ENCODE measurements at places on chromosomes 4 and X.

DNA sequence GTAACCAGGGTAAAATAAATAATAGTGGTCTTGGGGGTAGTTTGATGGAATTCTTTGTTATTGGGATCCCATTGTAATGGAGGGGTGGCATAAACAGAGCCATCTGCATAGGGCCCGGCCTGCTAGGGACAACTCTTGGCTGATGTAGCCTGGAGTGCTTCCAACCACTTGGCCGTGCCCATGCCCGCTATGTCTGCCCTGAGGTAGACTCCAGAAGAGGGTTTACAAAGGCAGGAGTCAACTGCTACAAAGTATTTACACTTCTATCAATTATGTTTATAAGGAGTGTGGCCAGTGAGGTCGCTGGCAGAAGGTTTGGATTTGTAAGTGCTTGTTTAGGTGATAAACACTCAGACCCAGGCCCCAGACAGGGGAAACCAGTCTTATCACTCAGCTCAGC lies 8.1 kb downstream of the RASL11B start:
- no peak for DNase-seq

- no peak for DNase-seq
These were observed 15.5 kb downstream of the MCF2 start for GRCh38 chrX:139692506-139692849.

DNA sequence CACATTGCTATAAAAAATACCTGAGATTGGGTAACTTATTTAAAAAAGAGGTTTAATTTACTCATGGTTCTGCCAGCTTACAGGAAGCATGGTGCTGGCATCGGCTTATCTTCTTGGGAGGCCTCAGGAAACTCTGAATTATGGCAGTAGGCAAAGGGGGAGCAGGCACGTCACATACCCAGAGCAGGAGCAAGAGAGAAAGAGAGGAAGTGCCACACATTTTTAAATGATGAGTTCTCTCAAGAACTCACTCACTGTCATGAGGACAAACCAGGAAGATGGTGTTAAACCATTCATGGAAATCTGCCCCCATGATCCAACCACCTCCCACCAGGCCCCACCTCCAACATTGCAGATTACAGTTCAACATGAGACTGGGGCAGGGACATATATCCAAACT lies 10.0 kb upstream of the AFF1 start:
- no peak for DNase-seq

DNA sequence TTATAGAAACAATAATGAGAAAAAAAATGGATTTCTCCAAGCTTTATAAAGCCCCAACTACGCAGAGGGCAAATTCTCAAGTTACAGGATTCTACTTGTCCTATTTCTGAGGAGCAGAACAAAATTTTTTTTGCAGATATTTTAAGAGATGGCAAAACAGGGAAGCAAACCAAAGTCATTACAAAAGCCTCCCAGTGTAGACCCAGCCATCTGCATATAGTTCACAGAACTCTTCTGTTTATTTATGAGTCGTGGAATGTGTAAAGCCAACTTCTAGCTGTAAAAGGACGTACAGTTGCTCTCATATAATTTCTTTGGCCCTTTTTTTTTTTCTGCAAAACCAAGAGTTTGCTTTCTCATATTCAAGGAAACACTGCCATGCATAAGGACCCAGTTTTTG lies 120.4 kb downstream of the PCDH7 start:
- DNase-seq, result no peak

DNA sequence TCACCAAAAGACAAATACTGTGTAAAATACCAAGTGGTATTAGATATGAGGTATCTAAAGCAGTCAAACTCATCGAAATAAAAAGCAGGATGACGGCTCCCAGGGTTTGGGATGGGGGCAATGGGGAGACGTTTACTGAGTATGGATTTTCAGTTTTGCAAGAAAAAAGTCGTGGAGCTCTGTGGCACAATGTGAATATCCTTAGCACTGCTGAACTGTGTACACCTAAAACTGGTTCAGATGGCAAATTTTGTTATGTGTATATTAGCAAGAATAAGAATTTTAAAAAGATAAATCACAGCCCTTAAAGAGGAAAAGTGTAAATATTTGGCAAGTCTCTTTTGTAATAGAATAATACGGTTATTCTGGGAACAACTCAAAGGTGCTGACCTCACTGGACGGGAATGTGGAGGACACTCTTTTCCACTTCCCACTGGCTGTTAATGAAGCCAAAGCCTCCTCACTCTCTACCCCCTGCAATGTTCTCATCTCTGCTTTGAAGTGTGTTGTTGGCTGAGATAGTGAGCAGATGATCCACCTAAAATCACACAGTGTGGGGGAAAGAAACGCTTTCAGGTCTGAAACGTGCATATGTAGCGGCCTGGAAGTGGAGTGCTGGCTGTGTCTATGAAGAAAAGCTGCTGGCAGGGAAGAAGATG lies 49.2 kb downstream of the SEL1L3 start:
- DNase-seq, result no peak

DNA sequence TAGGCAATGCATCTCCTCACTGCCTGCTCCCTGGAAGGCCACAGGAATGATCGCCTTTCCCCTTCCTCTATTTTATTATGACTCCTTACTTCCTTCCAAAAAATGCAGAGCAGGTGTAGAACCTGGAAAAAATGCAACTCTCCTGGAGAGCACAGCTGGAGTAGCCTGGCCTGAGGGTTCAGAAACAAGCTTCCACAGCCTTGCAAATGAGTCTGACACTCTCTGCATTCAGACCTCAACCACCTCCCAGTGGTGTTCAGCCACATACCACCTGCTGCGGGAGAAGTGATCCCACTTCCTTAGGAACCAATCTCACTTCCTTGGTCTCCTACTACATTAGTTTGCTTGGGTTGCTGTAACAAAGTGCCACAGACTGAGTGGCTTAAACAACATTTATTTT lies 368.1 kb upstream of the NOCT start:
- DNase-seq, result no peak

DNA sequence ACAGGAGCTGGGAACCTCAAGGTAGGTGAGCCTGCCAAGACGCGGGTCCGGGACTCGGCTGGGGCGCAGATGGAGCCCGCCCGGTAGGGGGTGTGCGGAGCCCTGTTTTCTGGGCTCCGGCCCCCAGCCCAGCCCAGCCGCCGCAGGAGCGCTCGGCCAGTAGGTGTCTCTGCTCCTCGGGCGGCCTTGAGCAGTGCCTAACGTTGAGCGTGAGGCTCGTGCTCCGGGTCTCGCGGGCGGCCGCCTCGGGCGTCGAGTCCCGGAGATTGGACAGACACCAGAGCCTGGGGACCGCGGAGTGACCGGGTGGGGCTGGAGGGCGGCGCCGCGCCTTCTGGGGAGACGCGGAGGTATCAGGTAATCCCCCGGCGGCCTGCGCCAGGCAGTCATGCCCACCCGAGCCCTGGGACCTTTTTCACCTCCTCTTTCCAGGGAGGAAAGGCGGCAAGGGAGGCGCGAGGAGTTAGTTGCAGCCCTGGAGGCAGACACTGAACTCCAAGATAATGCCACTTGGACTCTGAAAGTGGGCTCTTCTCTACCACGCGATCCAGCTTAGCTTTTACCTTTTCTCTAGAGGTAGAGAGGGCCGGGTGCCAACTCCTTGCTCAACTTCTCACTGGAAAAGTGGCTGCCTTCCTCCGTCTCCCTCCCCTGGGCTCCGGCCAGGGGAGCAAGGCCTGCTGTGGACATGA lies 14.5 kb upstream of the FGG start:
- peak; percentile 23 for DNase-seq

DNA sequence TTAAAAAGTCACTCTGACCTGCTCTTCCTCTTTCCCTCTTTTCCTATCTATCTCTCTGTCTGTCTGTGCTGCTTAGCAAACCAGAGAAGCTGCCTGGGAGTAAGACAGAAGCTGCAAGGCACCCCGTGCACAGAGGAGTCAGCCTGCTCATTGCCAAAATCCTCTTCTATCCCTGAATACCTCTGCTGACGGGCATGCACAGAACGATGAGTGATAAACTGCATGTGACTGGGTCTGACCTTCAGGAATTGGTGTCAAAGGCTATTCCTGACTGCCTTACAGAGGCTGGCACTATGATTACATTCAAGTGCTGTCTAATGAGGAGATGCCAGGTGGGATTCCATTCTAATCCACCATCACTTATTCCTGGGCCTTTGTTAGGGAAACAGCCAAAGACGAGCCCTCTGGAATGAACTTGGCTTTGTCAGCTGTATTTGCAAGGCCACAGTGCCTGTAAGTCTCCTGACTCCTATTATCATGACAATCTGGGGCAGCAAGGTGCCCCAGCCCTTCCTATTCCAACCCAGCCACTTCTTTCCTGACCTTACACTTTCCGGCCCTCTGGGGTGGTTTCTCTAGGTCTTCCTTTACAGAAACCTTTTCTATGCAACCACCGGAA lies 45.4 kb upstream of the CTAG2 start:
- DNase-seq, result no peak

DNA sequence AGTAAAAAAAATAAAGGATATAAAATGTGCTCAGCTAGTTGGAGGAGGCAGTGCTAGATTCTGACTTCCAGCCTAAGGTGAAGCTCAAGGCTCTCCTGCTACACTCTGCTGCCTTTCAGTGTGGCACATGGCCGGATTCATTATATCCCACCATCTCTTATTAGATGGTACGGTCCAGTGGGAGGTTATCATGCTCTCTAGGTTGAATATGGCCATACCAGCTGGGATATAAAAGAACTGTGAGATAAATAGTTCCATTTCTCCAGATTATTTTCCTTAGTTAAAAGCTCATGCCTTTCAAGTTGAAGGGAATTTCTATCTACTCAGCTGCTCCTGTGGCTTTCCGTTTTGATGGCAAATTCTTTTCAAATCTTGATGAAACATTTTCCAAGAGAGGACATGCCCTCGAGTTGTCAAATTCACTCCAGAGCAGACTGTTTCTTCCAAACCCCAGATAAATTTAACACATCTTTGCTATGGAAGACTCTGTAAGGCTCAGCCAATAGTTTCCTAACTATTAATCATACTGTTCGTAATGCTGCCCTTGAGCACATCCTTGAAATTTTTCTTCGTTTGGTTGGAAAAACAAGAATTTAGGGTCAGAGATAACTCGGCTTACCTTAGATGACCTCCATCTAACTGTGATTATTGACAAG lies 2.2 kb upstream of the MGARP start:
- DNase-seq, result no peak

GRCh38 chr4:123555233-123555806 lies 158.7 kb downstream of the SPRY1 start:
- DNase-seq, result no peak

- peak; percentile 27 for DNase-seq
These were observed 25.7 kb upstream of the TRPC3 start for GRCh38 chr4:121977251-121978171.

DNA sequence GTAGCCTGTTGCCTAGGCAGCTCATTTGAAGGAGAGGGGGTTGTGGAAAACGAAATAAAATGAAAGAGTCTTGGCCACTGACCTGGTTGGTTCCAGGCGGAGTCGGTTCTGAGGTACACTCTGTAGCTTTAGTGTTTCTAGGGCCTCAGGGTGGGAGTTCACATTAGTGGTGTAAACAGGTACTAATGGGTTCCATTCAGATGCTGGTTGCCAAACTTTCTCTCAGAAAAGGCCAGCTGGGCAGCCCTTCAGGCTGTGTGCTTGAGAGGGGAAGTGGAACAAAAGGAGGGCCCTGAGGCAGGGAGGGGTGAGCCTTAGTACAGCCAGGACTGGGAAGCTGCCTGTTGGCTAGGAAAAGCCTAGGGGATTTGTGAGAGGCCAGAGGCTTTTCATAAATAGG lies 24.8 kb downstream of the NHSL2 start:
- no peak for DNase-seq

DNA sequence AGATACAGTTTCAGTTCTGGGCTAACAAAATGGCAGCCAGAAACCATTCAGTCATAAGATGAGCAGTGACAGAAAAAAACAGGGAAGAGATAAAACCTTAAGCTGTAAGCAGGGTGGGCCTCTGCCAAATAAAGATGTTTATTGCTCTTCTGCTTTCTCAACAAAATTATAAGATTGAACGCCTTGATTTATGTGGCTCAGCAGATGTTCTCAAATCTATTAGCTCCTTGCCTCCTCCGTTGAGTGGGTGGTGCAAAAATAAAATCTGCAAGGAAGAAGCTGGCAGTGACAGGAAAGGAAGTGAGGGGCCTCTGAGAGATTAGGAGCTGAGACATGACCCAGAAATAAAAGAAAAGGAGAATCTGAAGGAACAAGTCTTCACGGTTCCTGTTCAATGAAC lies 206.6 kb downstream of the PTTG2 start:
- DNase-seq, result no peak

DNA sequence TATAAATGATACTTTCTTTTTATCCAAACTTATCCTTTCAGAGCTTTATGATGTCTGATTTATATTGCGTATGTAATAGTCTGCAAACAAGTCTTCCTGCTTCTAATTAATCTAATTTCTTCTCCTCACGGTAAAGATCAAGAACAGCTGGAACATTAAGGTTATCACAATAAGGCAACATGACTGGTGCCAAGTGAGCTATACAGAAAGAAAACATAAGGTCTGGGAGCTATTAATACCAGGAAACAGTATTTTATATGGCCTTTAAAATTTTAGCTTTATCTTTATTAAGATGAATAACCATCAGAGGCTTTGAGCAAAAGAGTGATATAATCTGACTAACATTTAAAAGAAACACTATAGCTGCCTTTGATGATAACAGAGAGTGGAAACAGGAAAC lies 28.7 kb upstream of the CABS1 start:
- DNase-seq, result no peak

DNA sequence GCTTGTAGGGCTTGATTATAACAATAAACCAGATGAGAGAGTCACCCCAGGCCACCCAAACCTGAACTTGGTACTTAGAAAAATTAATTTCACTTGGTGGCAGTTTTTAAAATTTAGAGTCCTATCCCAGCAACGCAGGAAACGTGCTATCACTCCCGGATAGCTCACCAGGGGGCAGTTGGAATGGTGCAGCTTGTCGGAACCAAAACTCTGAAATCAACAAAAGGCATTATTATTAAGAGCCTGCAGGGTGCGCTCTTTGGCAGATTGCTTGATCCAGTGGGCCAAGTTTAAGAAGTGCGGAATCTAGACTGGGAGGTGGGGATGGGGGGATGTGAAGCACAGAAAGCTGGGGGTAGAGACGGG lies 2.4 kb downstream of the FRAS1 start:
- DNase-seq, result no peak

DNA sequence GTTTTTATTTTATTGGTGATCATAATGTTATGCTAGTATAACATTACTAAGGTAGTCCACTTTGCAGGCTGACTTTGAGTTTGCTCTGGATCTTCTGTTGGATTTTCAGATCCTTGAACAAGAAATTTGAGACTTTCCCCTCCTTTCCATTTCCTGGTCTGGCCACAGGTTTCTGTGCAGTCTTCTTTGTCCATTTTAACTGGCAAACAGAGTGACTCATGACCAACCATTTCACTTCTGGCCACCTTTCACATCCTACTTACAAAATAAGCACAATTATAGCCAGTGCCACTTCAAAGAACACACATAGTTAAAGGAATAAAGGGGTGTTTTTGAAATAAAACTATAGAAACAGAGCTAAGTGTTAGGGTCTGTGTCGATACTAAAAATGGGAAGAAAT lies 8.4 kb downstream of the ANK2 start:
- no peak for DNase-seq

DNA sequence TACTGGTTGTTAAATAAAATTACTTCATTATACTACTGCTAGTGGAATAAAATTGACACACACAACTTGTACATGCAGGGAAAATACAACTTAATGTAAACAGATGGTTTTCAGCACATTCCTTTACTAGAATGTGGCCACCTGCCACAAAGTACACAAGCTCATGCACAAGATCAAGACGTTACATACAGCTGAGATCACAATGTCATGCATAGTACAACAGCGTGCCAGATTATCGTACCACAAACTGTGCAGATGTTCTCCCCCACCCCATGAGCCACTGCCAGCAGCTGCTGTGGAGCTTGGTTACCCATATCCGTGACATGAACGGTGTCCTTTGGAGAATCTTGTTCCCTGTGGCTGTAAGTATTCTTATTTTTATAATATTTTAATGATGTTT lies 27.7 kb downstream of the FBXO8 start:
- no peak for DNase-seq

All from CD4-positive, alpha-beta T cell treated with Interleukin-2 at 100 ng/mL for 4 hours (primary cell).